Anterior cingulate cortex (tissue), 58 donors: ENCODE measurements at places on chromosomes 6 and 20.

- no peak for DNase-seq
These were observed 11.1 kb downstream of the GLP1R start for GRCh38 chr6:39059496-39060310.

GRCh38 chr6:123777563-123777962 is 26.1 kb upstream of the NKAIN2 start:
- no peak for DNase-seq

GRCh38 chr6:2385471-2385983 is 140.1 kb upstream of the GMDS start:
- DNase-seq, result no peak

DNA sequence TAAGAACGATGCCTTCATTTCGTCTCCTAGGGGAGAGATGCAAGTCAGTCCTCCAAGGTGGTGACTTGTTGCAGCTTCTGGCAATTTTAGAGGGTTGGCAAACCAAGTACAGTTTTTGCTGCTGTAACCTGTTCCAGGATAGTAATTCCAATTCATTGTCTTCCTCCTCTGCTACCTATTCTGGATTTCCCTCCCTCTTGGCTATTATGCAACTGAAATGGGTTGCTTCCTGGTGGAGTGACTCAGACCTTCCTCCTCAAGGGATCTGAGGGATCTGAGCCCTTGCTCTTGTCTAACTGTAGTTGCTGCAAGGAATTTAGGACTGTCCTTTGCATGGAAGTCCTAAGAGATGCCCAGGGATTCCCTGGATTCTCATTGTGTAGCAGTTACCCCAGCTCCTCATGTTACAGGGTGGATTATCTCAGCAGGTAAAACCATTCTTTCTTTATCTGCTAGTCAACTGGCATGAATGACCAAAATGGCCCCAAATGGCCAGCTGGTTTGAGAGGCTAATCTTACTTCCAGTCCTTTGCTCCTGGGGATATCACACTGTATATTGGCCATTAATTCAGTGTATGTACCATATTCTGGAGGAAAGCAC is 17.6 kb upstream of the ELMO2 start:
- DNase-seq, result no peak
